ENCODE measurements at places on chromosomes 4 and X.

DNA sequence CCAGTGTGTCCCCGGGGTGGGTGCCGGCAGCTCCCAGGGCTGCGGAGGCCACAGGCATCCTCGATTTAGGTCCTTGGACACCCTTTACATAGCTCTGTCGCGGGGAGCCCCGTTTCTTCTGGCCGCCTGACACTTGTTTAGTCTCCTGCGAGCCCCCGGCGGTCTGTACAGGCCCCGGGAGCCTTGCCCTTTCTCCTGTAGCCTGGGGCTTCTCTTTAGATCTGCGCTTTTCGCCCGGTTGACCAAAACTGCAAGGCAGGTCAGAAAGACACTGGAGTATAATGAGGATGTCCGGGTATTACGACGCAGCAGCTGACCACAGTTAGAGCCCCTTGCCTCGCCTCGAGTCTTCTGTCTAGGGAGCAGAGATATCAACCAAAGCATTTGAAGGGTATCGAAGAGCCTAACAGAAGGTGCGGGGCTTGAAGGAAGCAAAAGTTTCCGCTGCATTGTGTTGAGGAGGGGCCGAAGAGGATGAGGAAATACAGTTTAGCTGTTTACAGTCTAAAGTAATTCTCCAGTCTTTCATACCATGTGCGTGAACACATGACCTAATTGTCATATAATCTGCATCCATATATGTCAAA, 479 bp downstream of the BRCC3 start:
- no peak for DNase-seq

DNA sequence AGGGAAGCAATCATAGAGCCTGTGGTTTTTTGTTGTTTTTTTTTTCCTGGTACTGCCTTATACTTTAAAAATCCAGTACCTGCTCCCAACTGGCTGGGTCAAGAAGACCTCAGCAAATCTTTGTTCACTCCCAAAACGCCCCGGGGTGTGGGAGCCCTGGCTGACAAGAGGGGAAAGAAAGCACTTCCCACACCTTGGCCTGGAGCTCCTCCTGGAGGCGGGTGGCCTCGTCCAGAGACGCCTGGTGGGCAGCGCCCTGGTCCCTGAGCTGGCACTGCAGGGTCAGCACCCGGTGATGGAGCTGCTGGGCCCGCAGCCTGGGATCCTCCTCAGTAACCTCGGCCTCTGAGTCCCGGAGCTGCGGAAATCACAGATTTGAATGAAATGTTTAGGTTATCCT, 38.2 kb downstream of the C4orf50 start:
- no peak for DNase-seq

DNA sequence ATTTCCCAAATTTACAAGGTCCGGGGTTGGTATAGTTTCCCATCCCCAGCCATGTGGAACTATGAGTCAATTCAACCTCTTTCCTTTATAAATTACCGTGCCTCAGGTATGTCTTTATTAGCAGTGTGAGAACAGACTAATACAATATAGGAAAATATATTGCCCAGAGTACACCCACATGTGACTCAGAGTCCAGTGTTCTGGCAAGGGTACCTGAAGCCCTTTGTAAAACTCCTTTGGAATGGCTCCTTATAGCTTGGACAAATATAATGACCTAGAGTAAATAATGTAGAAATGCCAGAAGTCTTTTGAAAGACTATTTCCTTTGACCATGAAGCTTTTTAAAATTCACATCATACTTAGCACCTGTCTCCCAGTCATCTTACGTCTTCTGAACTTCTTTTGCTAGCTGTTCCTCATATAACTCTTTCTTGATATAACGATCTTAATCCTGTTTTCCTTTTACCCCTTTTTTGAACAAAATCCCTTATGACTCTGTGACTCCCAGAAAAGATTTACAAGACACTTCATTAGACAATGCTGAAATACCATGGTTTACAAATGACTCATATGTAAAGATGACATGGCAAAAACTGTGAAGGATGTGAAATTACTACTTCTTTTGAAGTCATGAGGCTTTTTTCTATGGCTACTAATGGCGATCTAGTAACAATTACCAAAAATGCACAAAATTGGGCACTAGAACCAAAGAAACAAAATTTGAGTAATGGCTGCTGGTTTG, 408.9 kb downstream of the NAP1L3 start:
- DNase-seq: no peak

DNA sequence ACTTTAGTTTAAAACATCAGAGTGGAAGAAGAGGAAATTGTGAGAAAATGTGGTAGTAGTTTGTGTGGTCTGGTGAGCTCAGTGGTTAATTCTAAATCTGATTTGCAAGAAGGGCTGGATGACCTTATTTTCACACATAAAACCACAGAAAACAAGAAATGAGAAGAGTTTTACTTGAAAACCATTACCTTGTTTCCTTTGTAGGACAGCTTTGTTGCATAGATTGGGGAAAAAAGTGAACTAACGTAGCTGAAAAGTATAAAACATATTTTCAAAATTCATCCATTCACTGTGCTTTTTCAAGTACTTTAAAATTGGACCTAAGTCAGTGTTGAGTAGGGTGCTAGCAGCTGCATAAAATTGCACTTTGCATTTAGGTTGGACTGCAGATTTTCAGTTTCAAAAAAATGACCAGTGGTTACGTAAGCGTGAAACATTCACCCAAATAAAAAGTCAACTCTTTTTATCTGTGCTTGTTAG, 211.3 kb downstream of the ARHGAP10 start:
- no peak for DNase-seq

DNA sequence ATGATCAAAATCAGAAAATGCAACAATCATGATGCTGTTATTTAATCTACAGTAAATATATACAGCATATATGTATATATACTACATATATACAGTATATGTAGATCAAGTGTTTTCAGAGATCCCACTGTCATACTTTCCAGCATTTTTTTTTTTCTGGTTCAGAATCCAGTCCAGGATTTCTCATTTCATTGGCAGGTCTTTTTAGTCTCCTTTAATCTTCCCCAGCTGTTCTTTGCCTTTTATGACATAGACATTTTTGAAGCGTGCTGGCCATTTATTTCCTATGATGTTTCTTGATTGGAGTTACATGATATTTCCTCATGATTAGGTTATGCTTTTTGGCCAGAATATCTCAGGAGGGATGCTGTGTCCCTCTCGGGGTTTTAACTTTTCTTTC, 92.0 kb upstream of the TLR2 start:
- DNase-seq: no peak

DNA sequence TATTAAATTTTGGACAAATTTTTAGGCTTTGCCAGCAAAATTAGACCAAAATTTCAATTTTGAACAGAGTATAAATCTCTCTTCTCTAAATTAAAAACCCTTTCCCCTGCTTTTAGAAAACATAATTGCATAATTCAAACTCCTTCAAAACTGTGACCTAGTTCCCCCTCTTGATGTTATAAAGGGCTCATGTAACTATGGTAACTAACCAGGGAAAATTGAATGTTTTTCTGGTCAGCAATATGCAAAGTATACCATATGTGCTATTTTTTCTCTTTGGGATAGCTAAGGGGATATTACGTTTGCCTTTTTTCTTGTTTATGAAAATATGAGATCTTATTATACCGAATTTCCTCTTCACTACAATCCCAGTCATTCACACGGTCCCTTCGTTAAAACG, 5.1 kb upstream of the ING2 start:
- no peak for DNase-seq

All from activated CD4-positive, CD25-positive, alpha-beta regulatory T cell treated with anti-CD3 and anti-CD28 coated beads, Interleukin-2, amount 50 U/mL, for 72 hours (primary cell).